NCI-H2171 treated with DMSO at 0.1 percent for 48 hours (cell line): ENCODE measurements at places on chromosomes 5 and 9.

DNA sequence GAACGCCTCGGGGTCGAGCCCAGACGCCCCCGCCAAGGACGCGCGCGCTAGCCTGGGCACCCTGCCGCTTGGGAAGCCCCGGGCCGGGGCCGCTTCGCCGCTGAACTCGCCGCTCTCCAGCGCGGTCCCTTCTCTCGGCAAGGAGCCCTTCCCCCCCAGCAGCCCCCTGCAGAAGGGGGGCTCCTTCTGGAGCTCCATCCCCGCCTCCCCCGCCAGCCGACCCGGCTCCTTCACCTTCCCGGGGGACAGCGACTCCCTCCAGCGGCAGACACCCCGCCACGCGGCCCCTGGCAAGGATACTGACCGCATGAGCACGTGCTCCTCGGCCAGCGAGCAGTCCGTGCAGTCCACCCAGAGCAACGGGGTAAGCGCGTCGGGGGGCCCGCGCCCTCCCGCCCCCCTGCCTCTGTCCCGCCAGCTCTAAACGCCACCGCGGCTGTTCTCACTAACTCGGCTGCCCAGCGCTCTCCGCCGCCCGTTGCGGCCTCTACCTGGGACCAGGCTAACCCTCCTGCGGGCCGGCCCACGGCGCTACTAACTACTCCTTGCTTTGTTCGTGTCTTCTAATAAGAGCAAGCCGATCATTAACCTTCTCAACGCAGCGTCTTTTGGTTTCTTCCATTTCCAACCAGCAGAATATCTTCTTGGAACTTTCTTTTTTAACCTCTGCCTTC, 93.6 kb upstream of the OTULINL start:
- DNase-seq: no peak

GRCh38 chr5:166342402-166342801, 1949.0 kb upstream of the WWC1 start:
- no peak for DNase-seq

- DNase-seq: peak; percentile 33
These were observed 244.7 kb downstream of the BNC2 start for GRCh38 chr9:16625811-16626210.

DNA sequence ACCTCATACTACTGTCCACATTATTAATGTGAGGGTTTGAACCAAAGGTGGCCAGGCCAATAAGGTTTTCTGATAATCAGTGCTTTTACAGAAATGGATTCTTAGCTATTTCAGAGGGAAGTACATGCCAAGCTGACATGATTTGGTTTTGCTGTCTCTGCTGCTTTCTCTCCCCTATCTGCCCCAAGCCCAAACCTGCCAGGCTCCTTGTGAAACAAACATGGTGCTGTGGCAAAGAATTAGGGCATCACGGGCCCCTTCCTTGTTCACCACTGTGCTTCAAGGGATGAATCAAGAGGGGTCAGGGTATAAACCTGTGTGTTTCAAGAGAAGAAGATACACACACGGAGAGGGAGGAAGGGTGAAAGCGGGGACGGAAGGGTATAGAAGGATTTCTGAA, 41.3 kb upstream of the SMU1 start:
- no peak for DNase-seq

DNA sequence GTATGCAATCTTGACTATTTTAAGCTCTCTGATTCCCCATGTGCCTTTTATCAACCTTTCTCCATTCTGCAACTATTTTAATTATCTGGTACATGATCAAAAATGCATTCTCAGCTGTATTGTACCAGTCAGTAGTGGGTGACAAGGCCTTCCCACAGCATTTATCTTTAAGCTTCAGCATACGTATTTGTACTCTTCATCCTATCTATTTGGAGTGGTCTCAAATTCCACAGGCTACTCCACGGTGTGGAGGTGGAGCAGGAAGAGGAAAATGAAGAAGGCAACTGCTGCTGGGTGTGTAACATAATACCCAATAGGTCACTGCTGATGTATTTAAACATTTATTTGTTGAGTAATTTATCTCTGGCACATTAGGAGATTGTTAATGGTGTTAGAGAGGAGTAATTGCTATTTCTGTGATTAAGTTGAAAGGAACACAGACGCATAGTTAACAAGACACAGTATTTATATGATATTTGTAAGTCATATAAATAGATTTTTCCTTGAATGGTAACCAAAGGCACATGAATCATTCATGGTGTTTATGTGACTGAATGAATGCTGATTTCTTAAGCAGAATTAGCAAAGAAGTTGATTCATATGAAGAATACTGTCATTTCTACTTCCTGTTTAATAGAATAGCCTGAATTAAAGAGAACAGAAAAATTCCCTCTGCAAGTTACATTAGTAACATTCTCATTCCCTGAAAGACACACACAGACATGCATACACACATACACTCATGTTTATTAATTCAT, 153.8 kb upstream of the NR3C1 start:
- peak; percentile 42 for DNase-seq

DNA sequence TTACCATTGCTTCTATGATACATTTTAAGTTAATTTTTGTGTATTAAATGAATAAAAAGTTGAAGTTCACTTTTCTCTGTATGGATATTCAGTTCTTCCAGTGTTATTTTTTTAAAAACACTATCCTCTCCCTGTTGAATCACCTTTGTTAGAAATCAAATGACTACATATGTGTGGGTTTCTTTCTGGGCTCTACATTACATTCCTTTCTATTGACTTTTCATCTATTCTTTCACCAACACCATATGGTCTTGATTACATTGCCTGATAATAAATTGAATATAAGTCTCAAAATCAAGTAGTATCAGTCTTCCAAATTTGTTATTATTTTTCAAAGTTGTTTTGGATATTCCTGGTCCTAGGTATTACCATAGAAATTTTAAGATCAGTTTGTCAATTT, 7.3 kb upstream of the RASEF start:
- DNase-seq: peak; percentile 36

- DNase-seq: no peak
These were observed 32.8 kb downstream of the TUT7 start for GRCh38 chr9:86321373-86321772.

- DNase-seq: no peak
These were observed 52.4 kb downstream of the CD180 start for GRCh38 chr5:67144183-67144639.

DNA sequence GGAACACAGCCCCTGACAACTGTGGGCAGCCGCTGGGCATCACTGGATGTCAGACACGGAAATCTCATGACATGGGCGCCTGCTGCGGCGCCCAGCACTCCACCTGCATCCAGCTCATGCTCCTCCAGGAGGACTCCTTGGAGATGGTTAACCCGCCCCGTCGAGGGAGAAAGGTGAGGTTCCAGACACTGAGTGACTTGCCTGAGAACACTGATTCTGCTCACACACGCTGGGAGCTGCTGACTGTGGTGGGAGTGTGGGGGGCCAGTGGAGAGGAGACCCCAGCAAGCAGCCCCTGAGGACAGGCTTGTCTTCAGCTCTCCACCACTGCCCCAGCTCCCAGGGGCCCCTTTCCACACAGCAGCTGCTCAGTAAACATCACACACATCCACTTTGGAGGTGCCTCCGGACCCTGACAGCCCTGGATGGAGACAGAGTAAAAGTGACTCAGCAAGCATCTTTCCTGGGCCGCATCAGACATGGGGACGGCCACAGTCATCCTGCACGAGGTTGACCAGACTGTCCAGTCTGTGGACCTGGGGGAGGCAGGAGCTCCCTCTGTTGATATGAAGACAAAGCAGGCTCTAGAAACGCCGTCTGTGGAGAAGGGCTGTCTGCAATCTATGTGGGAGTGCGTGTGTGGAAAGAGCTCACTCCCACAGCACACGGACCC, 283.7 kb upstream of the IRX4 start:
- no peak for DNase-seq

DNA sequence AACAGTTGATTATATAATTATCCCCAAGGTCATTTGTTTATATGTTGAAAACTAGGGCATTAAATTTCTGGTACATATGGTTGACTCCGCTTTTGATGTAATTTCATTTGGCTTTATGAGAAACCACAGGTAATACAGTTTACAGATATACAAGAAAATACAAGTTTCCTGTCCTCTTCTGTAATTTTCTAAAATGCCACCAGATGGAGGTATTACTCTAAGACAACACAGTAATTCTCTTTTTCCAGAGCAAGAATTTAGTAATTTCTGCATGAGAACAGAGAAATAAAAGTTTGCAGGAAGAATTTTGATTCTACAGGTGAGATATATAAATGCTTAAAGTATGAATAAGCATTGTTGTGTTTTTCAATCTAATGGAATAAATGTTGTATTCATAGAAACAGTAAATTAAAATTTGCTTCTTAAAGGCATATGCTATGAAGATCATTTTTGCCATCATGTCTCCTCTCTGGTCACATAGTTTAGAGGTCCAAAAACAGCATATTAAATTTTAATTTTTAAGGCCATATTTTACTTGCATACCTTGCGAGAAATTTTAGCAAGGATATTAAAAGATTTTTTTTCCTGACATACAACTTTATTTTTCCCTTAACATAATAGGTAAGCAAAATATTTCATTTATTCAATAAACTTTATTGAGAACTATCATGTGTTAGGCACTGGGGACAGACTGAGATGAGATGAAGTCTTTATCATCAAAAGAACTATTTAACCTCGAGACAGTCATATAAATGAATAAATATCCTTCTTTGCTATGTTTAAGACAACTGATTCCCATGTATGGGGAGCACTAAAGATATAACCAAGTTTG, 22.7 kb downstream of the CHD1 start:
- DNase-seq: peak; percentile 1

GRCh38 chr5:139997276-139997675, 45.8 kb downstream of the NRG2 start:
- DNase-seq: no peak

DNA sequence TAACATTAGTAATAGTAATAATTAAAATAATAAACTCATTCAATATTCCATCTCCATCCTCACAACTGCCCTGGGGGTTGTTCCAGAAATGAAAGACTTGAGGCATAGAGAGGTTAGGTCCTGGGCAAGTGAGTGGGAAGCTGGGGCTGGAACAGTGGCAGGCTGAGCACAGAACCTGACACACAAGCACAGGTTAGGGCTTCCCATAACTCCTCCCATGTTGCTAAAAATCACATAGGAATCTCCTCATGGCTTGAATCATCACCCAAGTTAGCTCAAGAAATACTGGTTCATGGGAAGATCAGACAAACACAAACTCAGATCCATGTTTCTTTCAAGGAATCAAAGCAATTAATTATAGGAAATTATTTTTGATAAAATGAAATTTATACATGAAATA, 487.7 kb downstream of the SEMA5A start:
- no peak for DNase-seq

- DNase-seq: peak; percentile 68
These were observed 167.9 kb downstream of the AUH start for GRCh38 chr9:91193658-91194391.

- DNase-seq: no peak
These were observed 181.7 kb upstream of the SLC30A5 start for GRCh38 chr5:68911840-68912690.

GRCh38 chr5:172064766-172065165, 58.3 kb upstream of the FBXW11 start:
- no peak for DNase-seq

DNA sequence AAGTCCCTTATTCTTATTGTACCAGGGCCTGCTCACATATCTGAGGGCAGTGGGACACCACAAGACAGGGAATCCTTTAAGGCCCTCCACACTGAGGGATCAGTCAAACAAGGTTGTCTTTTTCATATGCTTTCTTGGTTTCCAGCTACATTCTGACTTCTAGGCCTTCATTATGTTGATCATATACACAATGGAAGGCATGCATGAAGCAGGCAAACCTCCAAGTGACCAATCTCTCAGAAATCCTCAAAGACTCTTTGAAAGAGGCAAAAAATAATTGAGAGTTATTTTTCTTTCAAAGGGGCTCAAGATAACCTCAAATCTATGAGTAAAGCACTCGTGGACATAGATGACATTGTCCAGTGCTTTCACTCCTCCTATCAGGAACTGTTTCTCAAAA, 1195.9 kb upstream of the ACO1 start:
- no peak for DNase-seq

GRCh38 chr9:86734771-86735170, 212.5 kb downstream of the GAS1 start:
- no peak for DNase-seq

- DNase-seq: no peak
These were observed 35.5 kb downstream of the UGT3A2 start for GRCh38 chr5:36031223-36031622.

GRCh38 chr9:126461029-126461428, 134.4 kb downstream of the MVB12B start:
- no peak for DNase-seq

- DNase-seq: no peak
These were observed 2.4 kb downstream of the TPM2 start for GRCh38 chr9:35687306-35687705.

DNA sequence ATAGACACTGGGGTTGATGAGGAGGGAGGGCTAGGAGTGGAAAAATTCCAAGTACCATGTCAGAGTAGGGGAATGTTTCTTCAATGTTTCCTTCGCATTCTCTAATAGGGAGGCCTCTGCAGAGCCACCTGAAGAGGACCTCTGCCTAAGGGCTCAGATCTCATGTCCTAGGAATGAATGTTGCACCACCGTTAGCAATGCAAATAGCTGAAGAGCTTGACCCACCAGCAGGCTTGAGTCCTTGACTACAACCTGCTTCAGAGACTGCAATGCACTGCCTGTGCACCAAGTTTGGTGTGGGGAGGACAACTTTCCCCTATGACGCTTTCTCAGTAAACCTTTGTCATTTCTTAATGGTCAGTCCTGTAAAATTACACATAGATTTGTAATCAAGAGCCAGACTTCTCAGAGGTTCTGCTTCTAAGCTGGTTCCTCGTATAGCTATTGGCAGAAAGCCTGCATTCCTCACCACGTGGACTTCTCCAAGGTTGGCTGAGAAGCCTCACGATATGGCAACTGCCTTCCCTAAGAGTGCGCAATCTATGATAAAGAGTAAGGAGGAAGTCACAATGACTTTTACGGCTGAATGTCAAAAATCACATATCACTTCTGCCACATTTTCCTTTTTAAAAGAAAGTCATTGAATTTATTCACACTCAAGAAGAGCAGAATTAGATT, 600.7 kb upstream of the PTGER4 start:
- no peak for DNase-seq

GRCh38 chr9:76456202-76456926, 2.6 kb upstream of the GCNT1 start:
- DNase-seq: no peak

GRCh38 chr9:134783699-134784039, 96.9 kb upstream of the FCN2 start:
- DNase-seq: no peak

DNA sequence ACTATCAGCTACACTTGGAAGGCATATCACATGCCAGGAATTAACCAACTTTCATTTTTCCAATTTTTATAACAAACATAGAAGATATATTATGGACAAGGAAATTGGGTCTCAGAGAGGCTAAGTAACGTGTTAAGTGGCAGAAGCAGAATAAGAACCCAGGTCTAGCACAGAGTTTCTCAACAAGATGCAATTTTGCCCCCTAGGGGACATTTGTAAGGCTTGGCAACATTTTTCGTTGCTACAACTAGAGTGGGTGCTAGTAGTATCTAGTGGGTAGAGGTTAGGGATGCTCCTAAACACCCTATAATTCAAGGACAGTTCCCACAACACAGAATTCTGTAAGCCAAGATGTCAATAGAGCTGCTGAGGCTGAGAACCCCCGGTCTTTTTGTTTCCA, 180.6 kb downstream of the SNCAIP start:
- DNase-seq: no peak
